ENCODE measurements at places on chromosomes 5 and 9.

DNA sequence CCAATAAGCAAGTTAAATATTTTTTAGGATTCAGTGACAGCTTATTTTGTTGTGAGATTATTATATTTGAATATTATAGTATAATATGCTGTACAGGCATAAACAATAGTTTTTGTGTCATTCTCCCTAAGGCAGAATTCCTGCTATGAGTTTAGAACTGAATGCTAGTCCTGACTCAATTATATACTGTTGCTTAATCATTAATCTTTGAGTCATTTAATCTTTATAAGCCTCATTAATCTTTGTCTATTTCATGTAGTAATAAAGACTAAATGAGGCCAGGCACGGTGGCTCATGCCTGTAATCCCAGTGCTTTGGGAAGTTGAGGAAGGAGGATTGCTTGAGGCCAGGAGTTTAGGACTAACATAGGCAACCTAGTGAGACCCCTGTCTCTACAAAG lies 3.6 kb upstream of the DCP2 start:
- no peak overlapping the region for H3K27ac ChIP-seq
- peaks cover 12% of the 10 kb centered on the region for H3K4me1 ChIP-seq
- H3K4me3 ChIP-seq = no peak overlapping the region
- H3K27me3 ChIP-seq = no peaks in the 10 kb centered on the region

DNA sequence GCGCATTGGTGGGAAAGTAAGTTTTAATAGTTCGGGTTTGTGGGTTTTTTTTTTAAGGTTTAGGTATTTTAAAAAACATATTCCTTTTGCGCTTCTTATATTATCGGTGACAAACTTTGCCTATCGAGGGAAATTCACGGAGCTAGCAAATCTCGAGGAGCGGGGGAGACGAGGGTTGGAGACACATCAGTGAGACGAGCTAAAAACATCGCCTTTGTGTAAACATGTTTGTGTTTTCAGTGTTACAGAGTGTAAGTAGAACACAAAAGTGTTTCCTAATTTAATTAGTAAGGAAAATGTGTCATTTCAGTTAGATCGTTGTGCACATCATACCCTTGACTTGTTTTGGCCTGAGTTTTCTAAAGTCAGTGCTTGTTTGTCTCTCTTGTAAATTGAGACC lies 945 bp downstream of the BTF3 start:
- H3K27me3 ChIP-seq = no peaks in the 10 kb centered on the region

GRCh38 chr9:80157561-80157983 lies 585.8 kb downstream of the TLE4 start:
- H3K4me3 ChIP-seq = no peak overlapping the region
- no peaks in the 10 kb centered on the region for H3K27me3 ChIP-seq
- H3K36me3 ChIP-seq = no peaks in the 10 kb centered on the region
- no peak for DNase-seq
- peaks cover 20% of the 10 kb centered on the region for H3K4me1 ChIP-seq
- H3K27ac ChIP-seq = no peak overlapping the region

DNA sequence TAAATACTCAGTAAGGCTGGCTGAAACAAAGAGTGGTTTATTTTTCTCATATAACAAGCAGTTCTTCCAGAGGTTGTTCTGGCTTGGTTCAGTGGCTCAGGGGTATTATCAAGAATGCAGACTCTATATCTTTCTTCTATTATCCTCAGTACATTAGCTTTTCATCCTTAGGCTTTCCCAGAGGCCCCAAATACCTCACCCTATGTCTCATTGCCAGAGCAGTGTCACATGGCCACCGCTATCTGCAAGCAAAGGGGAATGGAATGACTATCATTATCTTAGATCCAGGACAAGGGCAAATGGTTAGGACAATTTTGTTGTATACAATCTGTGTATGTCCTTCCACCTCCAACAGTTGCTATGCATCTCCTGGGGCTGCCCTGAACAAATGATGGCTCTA lies 69.0 kb upstream of the SNX2 start:
- H3K27me3 ChIP-seq = no peaks in the 10 kb centered on the region
- no peaks in the 10 kb centered on the region for H3K36me3 ChIP-seq
- H3K4me3 ChIP-seq = no peak overlapping the region
- H3K4me1 ChIP-seq = no peaks in the 10 kb centered on the region
- H3K27ac ChIP-seq = no peak overlapping the region
- no peak for DNase-seq

DNA sequence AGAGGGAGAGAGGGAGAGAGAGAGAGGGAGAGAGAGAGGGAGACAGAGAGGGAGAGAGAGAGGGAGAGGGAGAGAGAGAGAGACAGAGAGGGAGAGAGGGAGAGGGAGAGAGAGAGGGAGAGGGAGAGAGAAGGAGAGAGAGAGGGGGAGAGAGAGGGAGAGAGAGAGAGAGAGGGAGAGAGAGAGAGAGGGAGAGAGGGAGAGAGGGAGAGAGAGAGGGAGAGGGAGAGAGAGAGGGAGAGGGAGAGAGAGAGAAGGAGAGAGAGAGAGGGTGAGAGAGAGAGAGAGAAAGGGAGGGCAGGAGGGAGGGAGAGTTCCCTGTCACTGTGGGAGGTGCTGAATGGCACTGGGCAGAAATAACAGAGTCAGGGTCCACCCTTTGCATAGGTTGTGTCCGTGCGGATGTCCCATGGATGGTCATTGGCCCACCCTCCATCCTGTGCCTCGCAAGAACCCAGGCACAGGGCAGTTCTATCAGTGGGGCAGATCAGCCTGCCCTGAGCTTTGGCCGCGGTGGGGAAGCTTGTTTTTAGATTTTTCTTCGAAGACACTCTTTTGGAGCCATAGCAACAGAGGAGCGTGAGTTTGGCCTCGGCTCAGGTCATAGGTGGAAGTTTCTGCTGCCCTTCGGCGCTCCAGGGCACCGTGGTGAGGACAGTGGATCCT lies 30.1 kb downstream of the ADAMTSL2 start:
- peaks cover 13% of the 10 kb centered on the region for H3K27me3 ChIP-seq
- peaks cover 22% of the 10 kb centered on the region for H3K4me1 ChIP-seq
- DNase-seq = no peak
- no peaks in the 10 kb centered on the region for H3K36me3 ChIP-seq
- peak overlapping the region; percentile 42 for H3K27ac ChIP-seq

- no peaks in the 10 kb centered on the region for H3K4me1 ChIP-seq
- no peak overlapping the region for H3K27ac ChIP-seq
- H3K27me3 ChIP-seq = no peaks in the 10 kb centered on the region
- no peaks in the 10 kb centered on the region for H3K36me3 ChIP-seq
- H3K4me3 ChIP-seq = no peak overlapping the region
Observed at GRCh38 chr5:116942622-116943021, 368.0 kb upstream of the SEMA6A start.

DNA sequence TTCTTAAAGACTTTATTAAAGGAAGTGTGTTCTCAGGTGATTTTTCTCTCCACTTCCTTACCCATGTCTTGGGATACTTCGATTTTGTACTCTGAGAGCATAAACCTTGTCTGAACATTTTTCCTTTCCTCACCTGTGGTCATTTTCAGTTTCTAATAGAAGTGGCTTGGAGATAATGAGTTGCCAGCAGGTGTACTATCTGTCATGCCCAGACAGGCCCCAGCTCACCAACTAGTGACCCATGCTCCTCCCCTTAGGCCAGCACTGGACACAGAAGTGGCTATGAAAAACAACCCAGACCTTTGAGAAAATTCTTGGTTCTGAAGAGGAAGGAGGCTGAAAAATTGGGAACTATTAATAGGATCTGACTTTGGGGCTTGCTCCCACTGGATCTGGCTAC lies 49.2 kb upstream of the SMIM32 start:
- H3K27me3 ChIP-seq = no peaks in the 10 kb centered on the region
- DNase-seq = no peak
- H3K36me3 ChIP-seq = no peaks in the 10 kb centered on the region
- no peak overlapping the region for H3K4me3 ChIP-seq
- no peak overlapping the region for H3K27ac ChIP-seq

Data from stomach (tissue), 19 donors.